Transverse colon (tissue), 4 donors: ENCODE measurements at places on chromosomes 3 and 15. TPM values are rescaled to one million over a fixed set of nuclear protein-coding genes. Genes with fewer than 3 reads are reported as not detected.

The ARGFX gene
- total RNA-seq, result not detected

The TMIE gene
- not detected for total RNA-seq

The CCR8 gene
- total RNA-seq, result not detected

DNA sequence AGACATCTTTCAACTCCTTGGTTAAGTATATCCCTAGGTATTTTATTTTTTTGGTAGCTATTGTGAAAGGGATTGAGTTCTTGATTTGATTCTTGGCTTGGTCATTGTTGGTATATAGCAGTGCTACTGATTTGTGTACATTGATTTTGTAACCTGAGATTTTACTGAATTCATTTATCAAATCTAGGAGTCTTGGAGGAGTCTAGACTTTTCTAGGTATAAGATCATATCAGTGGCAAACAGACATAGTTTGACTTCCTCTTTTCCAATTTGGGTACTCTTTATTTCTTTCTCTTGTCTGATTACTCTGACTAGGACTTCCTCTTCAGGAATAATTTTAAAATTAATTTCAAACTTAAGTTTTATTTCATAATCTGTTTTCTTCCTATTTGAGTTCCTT, 125.2 kb downstream of the OCA2 start:
- H3K36me3 ChIP-seq, result no peaks in the 10 kb centered on the region
- H3K27ac ChIP-seq, result no peak overlapping the region
- no peaks in the 10 kb centered on the region for H3K4me1 ChIP-seq
- no peak for DNase-seq

DNA sequence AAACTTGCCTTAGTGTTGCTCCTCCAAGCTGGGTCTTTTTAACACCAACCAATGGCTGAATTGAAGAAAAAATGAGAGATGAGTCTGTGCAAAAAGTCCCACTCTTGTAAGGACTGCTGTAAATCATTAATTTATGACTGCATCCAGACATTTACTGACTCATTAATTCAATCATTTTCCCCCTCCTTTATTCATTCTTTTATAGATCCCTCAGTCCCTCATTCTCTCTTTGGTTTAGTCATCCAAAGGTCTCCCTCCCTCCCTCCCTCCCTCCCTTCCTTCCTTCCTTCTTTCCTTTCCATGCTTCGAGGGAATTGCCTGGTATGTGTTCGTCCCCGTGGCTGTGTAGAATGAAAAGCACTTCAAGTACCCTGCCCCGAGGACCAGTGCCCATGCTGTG, 35.3 kb upstream of the MRPS22 start:
- H3K4me1 ChIP-seq, result no peaks in the 10 kb centered on the region
- no peaks in the 10 kb centered on the region for H3K36me3 ChIP-seq
- DNase-seq, result no peak
- no peaks in the 10 kb centered on the region for H3K27me3 ChIP-seq

- H3K27ac ChIP-seq, result no peak overlapping the region
- no peaks in the 10 kb centered on the region for H3K4me1 ChIP-seq
- H3K36me3 ChIP-seq, result no peaks in the 10 kb centered on the region
- H3K4me3 ChIP-seq, result no peak overlapping the region
- no peak for DNase-seq
- H3K27me3 ChIP-seq, result no peaks in the 10 kb centered on the region
Observed at GRCh38 chr3:107356706-107357105, 20.5 kb upstream of the CCDC54 start.

DNA sequence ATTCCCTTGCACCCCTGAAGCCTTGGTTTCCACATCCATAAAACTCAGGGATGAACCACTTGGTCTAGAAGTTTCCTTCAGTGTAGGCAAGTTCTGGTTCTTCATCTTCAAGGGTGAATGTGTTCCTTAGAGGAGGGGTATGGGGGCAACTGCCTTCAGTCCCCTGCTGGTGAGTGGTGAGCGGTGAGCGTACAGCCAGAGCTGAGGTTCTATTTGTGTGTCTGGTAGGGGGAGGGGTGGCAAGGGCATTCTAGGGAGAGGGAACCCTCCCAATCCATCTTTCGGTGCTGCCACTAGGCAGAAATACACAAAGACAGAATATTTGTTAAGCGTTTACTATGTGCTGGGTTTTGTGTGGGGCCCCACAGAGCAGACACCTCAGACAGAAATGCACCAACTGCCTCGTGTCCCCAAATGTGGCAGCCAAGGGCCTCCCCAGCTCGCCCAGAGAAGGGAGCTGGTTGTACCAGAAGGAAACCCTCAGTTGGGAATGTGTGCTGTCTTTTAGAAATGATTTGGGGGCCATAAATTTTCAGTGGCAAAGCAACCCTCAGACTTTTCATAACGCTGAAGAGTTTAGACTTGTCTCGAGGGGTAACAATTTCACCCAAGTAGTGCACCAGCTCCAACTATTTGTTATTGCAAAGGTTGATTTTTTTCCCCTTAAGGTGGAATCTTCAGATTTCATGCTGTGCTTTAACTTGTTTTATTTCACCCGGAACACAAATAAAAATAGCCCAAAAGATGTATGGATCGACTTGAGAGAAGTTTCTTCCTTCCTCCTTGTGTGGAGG, 137.6 kb downstream of the FBLN2 start:
- no peaks in the 10 kb centered on the region for H3K27me3 ChIP-seq
- no peaks in the 10 kb centered on the region for H3K36me3 ChIP-seq
- no peaks in the 10 kb centered on the region for H3K4me1 ChIP-seq

GRCh38 chr3:105274958-105275357, 91.8 kb upstream of the ALCAM start:
- H3K4me3 ChIP-seq, result no peak overlapping the region
- DNase-seq, result no peak
- H3K27ac ChIP-seq, result no peak overlapping the region
- no peaks in the 10 kb centered on the region for H3K36me3 ChIP-seq
- H3K27me3 ChIP-seq, result no peaks in the 10 kb centered on the region
